H7 (cell line): ENCODE measurements at places on chromosomes 5 and 9.
A peak's percentile ranks its signal among the peaks of the same experiment; 100 is the strongest.

DNA sequence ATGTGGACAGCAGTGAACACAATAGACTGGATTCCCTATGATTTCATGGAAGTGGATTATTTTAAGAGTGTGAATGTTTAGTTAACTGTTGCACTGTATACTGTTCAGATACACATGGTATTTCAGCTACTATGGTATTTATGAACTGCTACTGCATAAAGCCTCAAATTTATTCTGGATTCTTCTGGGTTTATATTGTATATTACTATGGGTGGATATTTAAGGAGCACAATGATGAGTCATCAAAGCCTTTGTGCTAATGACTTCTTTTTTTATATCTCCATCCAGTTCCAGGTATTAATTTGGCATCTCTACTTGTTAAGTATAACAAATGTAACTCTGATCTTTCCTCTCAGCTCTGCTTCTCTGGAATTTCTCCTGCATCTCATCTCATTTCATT is 6.8 kb downstream of the KDM4C start:
- DNase-seq, result no peak

DNA sequence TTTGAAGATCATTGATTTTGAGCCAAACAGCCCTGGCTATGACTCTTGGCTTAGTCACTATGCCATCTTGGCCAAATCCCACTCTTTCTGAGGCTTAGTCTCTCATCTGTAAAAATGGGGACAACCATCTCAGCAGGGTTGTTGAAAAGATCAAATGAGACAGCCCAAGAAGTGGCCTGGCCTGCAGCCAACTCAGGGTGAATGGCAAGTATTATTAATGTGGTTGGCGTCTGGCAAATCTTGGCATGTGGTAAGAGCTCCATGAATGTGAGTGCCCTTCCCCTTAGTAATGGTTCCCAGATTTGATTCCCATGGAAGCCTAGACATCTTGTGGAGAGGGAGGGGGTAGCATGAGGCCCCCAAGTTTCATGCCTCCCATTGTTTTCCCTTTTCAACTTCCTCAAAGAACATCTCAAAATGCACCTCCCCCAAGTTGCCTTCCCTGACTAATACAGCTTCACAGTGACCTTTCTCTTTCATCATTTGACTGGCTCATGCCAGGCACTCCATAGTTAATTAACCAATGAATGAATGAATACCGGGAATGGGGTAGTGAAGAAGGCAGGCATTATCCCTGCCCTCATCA is 11.8 kb upstream of the TGFBI start:
- no peak for DNase-seq

DNA sequence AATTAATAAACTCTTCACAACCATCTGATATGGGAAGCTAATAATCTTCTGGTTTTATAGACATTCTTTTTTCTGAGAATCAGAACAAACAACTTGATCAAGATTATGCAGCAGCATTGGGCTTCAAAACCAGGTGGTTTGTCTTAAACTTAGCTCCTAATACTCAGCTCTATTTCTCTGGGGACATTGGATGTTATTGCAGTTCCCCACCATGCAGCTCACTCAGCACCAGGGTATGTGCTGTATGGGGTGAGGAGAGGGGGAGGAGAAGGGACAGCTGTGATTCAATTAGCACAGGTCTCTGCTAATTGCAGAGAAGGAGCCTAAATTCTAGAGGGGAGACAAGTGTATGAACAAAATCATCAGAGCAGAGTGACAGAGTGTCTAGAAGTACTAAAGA is 210.7 kb upstream of the TNC start:
- no peak for DNase-seq

GRCh38 chr5:176570044-176570443 is 20.9 kb downstream of the CDHR2 start:
- DNase-seq, result no peak

DNA sequence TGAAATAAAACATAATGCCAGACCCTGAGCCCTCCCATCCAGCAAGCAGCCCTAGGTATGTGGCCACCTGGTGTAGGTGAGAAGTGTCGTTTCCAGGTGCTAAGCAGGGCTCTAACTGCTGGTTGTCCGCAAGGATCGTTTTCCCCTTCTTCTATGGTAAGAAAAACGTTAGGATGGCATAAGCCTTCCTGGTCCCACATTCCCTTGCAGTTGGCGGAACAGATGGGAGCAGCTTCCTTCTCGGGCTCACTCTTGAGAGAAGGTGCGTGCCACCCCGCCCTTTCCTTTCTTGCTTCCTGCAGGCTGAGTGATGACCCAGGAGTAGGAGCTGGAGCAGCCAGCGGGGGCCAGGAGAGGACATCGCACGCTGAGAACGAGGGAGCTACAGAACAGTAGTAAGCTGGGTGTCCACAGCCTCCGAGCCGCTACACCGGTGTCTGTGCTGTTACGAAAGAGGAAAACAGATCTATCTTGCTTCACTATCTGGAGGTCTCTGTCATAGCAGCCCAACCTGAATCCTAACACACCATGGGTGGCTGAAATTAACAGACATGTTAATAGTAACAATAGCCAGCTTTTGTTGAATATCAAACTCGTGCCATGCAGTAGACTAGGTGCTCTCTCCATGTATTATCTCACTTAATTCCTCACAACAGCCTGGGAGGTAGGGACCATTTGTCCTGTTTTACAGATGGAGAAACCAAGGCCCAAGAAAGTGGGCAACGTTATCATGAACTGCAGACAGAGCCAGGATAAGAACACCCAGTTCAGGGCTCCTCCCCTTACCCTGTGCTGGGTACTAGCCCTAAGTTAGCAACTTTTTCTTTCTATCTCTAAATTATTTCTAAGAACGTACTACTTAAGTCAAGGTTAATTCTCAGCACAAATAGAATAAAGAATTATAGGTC is 139.8 kb downstream of the COL23A1 start:
- DNase-seq, result peak; percentile 54

DNA sequence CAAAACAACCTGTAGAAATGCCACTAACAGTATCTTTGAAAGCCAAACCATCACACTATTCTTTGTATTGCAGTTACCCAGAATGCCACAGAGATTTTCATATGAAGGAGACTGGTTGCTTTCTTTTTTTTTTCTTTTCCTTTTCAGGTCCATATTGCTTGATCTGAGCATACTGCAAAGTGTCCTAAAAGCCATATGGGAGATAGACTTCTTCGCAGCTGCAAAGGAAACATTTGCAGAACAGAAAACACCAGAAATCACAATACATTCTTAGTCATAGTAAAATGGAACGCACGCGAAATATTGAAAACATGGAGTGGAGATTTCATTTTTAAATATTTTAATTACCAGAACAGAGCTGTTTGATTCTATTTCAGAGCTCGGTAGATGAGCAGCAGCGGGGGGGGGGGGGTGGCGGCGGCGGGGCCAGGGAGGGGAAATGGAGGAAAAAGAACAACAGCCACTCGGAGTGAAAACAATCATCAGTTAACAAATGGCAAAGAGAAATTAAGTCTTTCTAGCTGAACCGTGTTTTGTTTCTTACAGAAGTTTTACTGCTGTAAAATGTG is 284.1 kb downstream of the NFIB start:
- DNase-seq, result no peak

GRCh38 chr9:90773617-90774016 is 28.0 kb upstream of the SYK start:
- DNase-seq, result peak; percentile 41

- peak; percentile 68 for DNase-seq
Measured at GRCh38 chr5:138972836-138973235, 97.7 kb upstream of the LRRTM2 start.

GRCh38 chr9:95003689-95004410 is 277.4 kb downstream of the AOPEP start:
- DNase-seq, result peak; percentile 81
